Left cardiac atrium (tissue), 4 donors: ENCODE measurements at places on chromosomes 3 and 15. TPM values are rescaled to one million over a fixed set of nuclear protein-coding genes. Genes with fewer than 3 reads are reported as not detected.

GRCh38 chr3:158121295-158121694 lies 11.4 kb downstream of the RSRC1 start:
- DNase-seq, result no peak

DNA sequence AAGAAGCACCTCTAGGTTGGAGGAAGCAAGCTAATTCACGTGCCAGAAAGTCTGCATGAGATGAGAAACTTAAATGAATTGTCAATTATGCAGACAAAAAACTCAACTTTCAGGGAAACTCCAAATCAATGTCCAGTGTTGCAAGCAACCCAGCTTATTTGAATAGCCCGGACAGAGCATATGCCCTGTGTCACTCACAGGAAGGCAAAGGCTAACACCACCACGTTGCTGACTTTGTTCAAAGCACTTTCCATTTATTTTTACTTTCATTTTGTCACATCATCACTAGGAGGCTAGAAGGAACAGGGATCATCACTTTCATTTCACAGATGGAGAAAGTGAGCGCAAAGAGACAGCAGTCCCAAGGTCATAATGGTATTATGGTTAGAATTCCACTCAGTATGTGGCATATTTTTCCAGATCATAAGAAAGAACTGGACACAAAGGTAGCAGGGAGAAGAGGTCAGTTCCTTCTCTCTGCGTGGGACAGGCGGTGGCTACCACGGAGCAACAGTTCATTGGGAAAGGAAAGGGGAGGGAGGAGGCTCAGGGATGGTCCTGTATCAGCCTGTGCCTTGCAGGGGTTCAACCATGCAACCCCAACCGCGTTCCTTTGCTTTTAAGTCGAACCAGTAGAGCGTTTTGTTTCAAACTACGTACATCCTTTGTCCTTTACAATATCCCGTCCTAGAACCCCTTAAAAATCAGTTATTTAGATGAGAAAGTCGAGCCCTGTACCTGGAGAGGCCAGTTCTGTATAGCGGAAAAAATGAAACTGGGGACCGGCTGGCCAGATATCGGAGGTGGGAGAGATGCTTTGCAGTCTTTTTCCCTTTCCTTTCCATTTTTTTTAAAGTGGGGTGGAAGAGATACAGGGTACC lies 1.1 kb downstream of the HEG1 start:
- DNase-seq, result peak; percentile 18

GRCh38 chr3:82629937-82630336 lies 868.5 kb upstream of the GBE1 start:
- no peak for DNase-seq

Gene CTDSPL
- total RNA-seq, result 46.4 TPM

DNA sequence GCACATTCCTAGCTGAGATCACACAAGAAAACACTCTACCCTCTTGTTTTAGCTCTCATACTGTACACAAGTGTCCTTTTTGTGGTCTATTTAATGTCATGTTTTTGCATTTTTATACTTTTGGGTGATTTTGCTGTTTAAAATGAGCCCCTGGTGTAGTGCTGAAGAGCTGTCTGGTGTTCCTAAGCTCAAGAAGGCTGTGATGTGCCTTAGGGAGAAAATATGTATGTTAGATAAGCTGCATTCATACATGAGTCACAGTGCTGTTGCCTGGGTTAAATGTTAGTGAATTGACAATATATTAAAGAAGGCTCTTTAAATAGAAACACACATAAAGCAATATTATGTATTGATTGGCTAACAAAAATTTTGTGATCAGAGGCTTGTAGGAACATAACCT lies 387.4 kb upstream of the C2CD4B start:
- DNase-seq, result no peak

DNA sequence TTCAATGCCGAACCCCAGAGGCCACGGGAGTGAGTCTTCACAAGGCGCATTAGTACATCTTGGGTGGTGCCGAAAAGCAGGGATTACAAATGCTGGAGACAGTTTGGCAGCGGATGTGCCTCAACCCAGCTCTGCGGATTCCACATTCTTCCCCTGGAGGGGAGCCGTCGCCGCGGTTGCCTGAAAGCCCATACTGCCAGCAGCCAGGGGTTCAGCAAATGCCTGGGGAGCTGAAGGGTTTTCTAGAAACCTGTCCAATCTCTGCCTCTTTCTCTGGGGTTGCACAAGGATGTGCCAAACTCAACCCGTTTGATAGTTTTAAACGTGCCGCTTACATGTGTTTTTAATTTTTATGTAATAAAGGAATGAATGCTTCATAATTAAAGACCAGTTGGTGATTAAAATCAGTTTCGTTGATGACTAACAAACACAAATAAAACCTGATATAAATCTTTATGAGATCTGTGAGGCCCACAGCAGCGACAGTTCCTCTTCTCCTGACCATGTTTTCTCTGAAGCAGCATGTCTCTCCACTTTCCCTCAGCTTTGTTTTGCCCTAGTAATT lies 74.6 kb upstream of the LEKR1 start:
- DNase-seq, result peak; percentile 63

Gene BSN
- 0.39 TPM for total RNA-seq

Gene MASP1
- total RNA-seq, result 12.8 TPM

Gene COL7A1
- 5.5 TPM for total RNA-seq

DNA sequence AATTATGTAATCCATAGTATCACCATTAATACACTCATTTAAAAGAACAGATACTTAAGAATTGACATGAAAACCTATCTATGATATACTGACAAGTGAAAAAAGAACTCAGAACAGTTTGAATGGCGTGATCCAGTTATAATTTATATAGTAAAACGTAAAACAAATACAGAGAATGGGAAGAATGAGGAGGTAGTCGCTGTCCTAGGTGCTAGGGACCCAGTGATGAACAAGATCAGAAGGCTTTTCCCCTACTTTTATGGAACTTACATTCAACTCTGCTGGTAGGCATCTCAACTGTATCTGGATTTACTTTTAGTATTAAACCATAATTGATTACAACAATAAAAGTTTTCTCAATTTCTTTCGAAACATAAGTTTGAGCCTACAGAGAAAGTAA lies 31.8 kb downstream of the GSK3B start:
- no peak for DNase-seq

Gene DZIP1L
- total RNA-seq, result 5.8 TPM

GRCh38 chr15:70466305-70466704 lies 297.1 kb downstream of the UACA start:
- no peak for DNase-seq
